ENCODE measurements at places on chromosomes 16 and 17. TPM values are rescaled to one million over a fixed set of nuclear protein-coding genes. Genes with fewer than 3 reads are reported as not detected.

DNA sequence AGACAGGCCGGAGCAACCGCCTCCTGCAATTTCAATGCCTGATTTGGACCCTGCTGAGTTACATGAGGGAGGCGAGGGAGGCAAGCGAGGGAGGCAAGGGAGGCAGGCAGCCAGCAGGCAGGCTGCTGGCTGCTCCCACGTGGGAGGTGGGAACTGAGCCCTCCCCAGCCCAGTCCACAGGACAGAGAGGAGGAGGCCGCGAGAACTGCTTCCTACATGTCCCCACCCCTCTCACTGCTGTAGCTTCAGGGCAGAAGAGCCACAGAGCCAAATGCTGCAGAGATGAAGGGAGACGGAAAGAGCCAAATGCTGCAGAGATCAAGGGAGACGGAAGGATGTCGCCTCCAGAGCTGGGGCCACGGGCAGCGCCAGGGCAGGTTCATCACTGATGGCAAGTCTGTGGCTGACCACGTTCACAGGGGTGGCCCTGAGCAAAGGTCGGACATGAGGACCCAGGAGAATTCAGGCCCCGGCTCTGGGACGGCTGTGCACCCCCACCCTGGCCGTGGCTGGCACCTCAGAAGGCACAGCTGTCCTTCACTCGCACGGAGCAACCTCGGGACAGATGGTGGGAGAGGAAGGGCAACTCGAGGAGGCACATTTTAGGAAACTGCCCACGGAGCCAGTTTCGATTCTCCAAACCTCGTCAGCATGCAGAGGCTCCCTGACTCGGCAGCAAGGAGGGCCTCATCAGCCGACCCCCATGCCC, 21.5 kb downstream of the RPH3AL start:
- H3K27ac ChIP-seq: no peak overlapping the region
- H3K4me1 ChIP-seq: peaks cover 21% of the 10 kb centered on the region
- H3K4me3 ChIP-seq: no peak overlapping the region
- no peaks in the 10 kb centered on the region for H3K36me3 ChIP-seq
- DNase-seq: peak; percentile 11
- H3K27me3 ChIP-seq: peaks cover 24% of the 10 kb centered on the region

DNA sequence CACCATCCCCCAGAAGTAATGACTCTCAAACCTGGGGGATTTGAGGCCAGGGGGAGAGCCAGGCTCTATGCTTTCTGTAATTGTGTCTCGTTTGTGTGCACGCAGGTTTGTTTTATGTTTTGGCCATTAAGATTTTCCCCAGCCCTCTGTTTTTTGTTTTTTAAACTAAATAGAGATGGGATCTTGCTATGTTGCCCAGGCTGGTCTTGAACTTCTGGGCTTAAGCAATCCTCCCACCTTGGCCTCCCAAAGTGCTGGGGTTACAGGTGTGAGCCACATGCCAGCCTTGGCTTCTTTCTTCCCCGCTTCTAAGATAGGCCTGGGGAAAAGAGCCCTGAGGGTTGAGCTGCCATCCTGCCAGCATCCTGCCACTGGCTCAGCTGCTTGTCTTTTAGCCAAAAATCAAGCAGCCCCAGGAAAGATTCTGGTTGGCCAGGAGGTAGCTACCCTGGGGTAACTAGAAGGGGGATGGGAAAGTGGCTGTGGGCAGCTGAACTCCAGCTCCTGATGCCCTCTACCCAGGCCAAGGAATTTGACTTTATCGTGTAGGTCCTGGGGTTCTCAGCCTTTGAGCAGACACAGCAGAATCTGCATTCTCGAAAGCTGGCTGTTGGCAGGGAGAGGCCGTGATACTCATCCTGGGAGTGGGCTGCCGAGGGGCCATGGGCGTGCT, 18.4 kb downstream of the KDM8 start:
- peaks cover 40% of the 10 kb centered on the region for H3K36me3 ChIP-seq
- H3K27ac ChIP-seq: no peak overlapping the region
- DNase-seq: no peak
- no peaks in the 10 kb centered on the region for H3K4me1 ChIP-seq

DNA sequence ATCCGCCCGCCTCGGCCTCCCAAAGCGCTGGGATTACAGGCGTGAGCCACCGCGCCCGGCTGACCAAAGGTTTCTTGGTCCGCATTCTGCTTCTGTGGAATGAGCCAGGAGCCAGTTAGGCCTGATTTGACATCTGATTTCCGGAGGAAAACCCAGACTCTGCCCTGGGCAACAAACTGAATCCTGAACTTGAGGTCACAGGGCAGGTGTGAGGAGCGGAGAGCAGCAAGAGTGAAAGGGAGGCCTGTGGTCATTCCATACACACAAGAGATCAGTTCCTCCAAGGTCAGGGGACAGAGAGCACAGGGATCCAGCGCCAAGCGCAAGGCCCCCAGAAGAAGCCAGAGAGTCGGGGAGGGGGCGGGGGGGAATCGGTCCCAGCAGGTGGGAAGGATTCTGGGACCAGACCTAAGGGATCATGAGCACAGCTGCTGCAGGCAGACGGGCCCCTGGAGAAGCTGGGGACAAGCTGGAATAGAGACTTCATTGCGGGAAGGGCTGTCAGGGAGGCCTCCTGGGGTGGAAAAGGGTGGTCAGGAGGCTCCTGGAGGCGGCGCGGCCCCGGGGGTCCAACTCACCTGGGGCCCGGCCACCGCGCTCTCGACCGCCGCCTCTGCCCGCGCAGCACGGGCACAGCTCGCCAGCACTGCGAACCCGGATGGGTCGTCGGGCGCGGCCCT, 436 bp downstream of the SHPK start:
- no peaks in the 10 kb centered on the region for H3K27me3 ChIP-seq
- no peak for DNase-seq
- no peaks in the 10 kb centered on the region for H3K36me3 ChIP-seq
- H3K4me3 ChIP-seq: peak overlapping the region; percentile 93

DNA sequence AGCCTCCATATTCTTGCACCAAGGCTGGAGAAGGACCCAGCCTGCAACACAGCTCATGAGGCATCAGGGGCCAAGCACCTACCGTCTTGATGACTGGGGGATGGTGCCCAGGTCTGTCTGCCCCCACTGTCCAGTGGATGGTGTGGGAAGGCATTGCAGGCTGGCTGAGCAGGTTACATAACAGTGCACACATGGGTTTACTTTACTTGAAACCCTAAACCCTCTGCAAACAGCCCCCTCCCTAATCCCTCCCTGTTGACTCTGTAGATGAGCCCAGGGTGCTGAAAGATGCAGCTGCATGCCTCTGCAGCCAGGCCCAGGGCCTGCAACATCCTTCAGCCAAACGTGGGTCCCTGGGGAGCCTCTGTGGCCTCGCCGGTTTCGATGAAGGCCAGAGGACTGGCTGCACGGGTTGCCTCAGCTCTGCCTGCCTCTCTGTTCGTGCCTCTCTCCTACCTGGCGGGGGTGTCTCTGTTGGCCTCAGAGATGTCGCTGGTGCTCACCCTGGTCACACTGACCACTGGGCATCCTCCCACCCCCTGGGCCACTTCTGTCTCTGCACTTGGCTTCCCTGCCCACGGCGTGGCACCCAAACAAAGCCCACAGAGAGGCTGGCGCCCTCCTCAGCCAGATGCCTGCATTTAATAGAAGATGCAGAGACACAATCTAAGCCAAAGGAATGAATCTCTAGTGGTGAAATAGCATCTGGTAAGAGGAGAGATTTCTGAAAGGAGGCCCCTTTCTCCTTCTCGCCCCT, 95.1 kb downstream of the METRNL start:
- H3K4me3 ChIP-seq: no peak overlapping the region
- H3K36me3 ChIP-seq: no peaks in the 10 kb centered on the region
- no peak for DNase-seq
- H3K27me3 ChIP-seq: no peaks in the 10 kb centered on the region

DNA sequence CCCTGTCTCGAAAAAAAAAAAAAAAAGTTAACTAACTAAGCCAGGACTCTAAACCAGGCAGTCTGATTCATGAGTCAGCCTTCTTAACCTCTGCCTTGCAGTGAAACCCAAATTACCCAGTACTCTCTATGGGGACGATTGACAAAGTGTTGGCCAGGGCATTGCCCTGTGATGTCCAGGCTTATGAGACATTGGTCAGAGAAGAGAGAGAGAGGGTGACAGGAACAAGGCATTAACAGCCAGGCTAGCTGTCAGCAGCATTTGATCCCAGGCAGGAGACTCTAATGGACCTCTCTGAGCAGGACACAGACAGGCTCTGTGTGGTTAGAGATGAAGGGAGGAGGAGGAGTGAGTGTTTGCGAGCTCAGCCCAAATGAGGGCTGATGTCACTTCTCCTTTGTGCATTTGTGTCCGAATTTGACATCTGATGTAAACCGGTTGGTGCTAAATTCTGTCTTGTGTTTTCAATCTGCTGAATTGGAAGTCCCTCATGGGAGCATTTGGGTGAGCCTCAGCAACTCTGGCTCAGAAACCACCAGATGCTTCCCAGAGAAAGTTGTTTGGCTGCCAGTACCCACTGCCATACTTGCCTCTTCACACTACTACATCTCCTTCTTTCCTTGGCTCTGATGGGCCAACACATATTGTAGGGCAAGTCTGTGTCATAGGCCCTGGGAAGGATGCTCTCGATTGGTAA, 4.3 kb upstream of the MYL4 start:
- DNase-seq: peak; percentile 48
- H3K27me3 ChIP-seq: no peaks in the 10 kb centered on the region
- no peak overlapping the region for H3K27ac ChIP-seq
- peaks cover 34% of the 10 kb centered on the region for H3K4me1 ChIP-seq

DNA sequence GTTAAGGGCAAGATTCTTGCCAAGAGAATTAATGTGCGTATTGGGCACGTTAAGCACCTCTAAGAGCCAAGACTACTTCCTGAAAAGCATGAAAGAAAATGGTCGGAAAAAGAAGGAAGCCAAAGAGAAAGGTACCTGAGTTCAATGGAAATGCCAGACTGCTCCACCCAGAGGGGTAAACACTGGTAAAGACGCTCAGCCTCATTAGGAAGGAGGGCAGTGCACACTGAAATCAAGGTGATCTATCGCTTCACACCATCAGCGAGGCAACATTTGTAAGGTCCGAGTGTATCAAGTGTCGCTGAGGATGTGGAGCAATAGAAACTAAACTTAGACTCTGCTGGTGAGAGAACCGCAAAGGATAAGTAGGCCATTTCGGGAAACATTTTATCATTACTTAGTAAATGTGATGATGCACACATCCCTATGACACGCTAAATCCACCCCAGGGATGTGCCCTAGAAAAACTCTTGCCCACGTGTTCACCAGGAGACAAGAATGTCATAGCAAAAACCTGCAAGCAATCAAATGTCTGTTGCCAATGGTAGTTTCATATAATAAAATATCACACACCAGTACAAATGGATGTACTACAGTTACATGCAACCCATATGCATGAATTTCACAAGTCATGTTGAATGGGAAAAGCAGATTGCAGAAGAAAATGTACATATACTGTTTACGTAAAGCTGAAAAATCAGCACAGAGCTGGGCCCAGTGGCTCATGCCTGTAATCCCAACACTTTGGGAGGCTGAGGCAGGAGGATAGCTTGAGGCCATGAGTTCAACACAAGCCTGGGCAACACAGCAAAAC, 23.6 kb downstream of the CNTROB start:
- no peak overlapping the region for H3K27ac ChIP-seq
- DNase-seq: no peak
- no peaks in the 10 kb centered on the region for H3K36me3 ChIP-seq
- no peaks in the 10 kb centered on the region for H3K27me3 ChIP-seq
- peaks cover 6% of the 10 kb centered on the region for H3K4me1 ChIP-seq

DNA sequence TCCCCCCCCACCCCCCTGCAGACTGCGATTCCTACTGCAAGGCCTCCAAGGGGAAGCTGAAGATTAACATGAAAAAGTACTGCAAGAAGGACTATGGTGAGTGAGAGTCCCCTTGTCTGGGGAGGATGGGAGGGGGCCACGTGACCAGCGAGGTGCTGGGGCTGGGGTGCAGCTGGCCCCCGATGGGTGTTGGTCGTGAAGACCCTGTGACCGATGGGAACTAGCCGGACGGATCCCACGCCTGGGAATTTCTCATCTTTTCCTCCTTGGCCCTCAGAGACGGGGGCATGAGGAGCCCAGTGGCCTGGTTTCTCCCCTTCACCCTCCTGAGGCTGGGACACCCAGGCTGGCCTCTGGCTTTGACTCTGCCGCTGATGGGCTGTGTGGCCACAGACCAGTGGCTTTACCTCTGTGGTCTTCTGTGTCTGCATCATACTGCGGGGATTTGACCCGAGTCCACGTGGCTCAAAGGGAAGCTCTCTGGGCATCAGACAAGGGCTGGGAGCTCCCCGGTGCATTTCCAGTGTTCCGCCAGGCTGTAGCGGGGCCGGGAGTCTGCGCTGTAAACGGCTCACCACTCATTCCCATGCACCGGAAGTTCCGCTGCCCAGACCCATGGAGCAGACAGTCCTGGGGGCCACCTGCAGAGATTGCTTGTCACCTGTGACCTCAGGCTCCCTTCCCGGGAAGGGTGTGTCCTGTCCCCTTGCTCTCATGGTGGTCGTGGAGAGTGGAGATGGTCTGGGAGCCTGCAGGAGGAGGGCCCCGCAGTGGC, 200.0 kb downstream of the NTN1 start:
- no peak overlapping the region for H3K4me3 ChIP-seq
- H3K36me3 ChIP-seq: no peaks in the 10 kb centered on the region
- H3K27ac ChIP-seq: no peak overlapping the region
- no peaks in the 10 kb centered on the region for H3K27me3 ChIP-seq
- DNase-seq: no peak
- no peaks in the 10 kb centered on the region for H3K4me1 ChIP-seq

DNA sequence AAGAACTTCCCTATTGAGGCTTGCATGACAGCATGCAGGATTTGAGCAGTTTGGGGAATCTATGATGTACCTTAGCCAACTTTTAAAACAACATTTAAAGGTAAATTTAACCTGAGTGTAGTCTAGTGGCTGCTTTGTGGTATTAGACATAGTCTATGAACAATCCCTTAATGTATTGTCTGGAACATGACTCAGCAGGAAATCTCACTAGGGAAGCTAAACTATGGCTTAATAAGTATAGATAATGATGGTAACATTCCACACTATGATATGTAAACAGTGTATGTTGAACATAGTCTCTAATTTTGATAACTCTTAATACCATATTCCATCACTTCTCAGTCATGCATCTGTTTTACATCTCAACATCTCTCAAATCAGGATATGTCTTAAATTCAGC, 52.1 kb upstream of the SLC12A3 start:
- peaks cover 34% of the 10 kb centered on the region for H3K36me3 ChIP-seq
- DNase-seq: no peak
- H3K4me3 ChIP-seq: no peak overlapping the region
- no peak overlapping the region for H3K27ac ChIP-seq

Gene ST6GALNAC2
- 11.8 TPM for polyA plus RNA-seq

Gene SPSB3
- 36.8 TPM for polyA plus RNA-seq

Gene WDR81
- polyA plus RNA-seq: 8.8 TPM

Gene KRT9
- not detected for polyA plus RNA-seq

Gene IL34
- polyA plus RNA-seq: not detected

Gene MPV17L
- 0.04 TPM for polyA plus RNA-seq

Gene ITGB3
- polyA plus RNA-seq: 1.6 TPM

Gene PIP4K2B
- polyA plus RNA-seq: 4.6 TPM

Gene PDILT
- polyA plus RNA-seq: not detected

Gene CHST5
- not detected for polyA plus RNA-seq
